T-helper 9 cell (primary cell): ENCODE measurements at places on chromosomes 3 and 15.

DNA sequence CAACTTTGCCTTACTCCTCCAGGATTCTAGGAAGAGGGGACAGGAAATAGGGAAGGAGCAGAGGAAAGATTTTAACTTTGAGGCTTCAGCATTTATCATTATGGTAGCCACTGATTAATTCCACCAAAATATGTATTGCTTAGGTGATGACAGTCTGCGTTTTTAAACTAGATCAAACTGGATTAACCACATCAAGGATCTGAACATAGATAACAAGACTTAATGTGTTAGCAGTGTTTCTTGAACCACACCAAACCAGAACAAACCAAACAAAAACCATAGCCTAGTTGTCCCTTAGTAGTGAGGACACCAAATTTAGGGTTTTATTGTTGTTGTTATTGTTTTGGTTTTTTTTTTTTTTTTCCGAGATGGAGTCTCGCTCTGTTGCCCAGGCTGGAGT is 113.5 kb upstream of the LMOD3 start:
- DNase-seq: no peak

DNA sequence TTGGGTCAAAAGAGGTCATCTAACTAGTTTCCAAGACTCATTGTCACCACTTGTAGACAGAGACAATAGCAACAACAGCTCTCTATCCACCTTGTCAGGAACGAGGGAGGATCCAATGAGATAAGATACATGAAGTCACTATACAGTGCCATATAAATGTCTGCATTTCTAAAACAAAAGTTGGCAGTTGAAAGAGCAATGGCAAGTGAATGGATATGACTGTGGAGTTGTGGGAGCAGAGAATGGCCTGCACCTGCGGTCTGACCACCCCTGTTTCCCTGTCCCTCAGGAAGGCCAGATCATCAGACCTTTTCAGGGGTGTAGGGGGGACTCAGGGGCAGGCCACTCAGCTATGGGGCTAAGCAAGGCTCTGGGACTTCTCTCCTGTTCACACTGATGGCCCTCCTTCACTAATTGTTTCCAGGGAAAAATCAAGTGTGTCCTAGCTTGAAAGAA is 40.7 kb upstream of the PSMD6 start:
- DNase-seq: no peak

DNA sequence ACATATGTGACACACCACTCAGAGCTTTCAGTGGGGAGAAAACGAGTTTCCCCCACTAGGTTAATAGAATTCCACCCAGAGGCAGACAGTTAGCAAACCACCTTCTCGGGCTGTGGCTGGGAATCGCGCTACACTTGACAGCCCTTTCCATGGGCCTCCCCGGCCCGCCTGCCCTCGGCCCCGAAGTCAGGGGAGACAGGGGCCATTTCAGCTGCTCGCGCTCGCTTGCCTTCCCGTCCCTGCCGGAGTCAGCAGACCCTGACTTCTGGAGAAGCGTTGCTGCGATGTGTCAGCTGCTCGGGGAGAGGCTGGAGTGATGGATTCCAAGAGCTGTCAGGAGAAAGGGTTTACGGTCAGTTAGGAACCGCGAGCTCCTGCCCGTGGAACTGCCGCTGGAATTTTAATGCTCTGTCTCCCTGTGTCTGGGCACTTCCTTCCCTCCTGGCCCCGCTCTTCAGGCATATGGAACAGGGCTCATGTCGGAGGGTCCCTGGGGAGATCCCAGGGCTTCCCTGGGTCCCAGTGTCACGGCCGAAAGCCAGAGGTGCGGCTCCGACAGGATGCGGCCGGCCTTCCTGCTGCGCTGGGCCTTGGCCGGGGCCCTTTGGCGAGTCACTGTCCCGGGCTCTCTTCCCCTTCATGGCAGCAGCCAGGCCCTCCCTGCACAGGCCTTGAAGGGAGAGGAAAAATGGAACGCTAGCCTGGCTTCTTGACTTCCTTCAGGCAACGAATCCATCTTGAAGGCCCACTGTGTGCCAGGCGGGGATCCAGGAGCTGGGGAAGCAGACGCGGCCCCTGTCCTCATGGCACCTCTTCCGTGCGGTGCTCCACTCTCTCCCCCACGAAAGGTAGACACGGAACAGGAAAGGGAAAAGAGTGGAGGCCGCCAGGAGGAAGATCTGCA is 38.4 kb upstream of the VPS8 start:
- DNase-seq: no peak

GRCh38 chr15:75171408-75171807 is 30.3 kb upstream of the C15orf39 start:
- no peak for DNase-seq

- DNase-seq: peak; percentile 51
Observed at GRCh38 chr3:39260957-39261356, 18.9 kb downstream of the CX3CR1 start.

DNA sequence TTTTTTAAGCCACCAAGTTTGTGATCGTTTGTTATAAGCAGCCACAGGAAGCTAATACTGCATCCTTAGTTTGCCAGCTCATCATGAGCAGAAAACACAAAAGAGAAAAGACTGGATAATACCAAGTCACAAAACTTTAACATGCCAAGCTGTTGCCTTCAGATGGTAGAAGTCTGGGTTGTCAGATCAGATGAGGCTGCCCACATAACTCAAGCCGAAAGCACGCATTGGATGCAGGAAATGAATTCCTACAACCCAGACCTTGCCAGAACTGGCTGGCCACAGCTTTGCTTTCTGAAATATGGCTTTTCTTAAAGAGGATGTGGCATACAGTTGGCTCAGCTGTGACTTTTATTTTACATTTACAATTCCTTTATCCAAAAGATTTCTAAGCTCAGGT is 118.3 kb upstream of the NEO1 start:
- no peak for DNase-seq

DNA sequence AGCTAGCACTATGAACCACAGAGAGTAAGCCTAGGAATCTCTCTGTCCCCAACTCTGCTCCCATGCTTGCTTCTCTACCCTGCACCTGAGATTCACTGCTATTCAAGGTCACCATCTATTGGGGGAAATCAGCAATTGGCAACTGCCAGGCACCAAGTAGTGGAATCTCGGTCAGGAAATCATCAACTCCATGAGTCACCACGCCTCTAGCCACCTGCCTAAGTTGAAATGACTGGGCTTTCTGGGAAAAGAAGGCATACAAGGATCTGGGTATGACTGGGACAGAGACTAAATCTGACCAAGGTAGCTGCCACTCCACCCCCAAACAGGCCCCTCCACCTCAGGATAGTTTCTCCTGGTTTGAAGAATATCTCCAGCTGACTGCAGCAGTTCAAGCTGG is 464.1 kb upstream of the CBLB start:
- no peak for DNase-seq

DNA sequence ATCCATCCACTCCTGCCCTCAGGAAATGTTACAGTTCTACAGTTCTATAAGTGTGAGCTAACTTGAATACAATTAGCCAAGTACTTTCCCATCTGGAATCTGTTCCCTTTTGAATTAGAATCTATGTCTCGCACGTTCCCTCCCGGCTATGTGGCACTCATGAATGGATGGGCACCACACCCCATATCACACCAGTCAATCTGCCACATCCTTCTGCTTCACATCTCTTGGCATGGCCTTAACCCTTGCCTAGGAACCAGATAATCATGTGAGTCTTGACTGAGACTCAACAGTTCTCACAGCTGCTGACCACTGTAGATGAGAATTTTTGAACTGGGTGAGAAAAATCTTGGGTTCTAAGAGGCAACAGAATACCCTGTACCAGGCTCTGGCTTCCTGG is 180.2 kb downstream of the TNIK start:
- no peak for DNase-seq

DNA sequence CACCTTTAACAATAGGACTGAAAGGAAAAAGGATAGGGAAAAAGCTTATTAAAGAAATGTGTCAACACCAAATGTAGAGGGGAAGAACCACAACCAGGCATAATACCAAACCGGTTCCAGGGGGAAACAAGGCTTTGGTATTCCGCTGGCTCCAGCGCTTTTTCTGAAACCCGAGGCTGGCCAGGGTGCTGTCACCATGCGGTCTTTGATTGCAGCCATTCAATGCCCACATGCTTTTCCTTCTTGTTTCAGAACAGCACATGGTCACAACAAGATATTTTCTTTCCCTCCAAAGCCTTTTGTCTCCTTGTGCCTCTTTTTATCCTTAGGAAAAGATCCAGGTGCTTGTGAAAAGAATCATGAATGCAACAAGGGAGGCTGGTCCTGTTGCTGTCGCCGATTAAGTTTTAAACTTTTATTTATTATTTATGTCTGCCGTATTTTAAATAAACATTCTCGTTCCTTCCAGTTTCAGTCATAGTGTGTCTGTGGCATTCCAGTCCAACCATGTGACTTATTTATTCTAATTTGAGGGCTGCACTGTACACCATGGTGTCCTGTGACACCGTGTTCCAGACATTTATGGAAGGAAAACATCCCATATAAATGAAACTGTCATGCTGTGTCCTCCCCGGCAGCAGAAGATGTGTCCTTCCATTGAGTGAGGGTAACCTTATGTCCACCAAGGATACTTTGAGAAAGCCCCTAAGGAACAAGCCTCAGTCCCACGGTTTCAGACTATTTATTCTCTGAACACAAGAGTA is 41.1 kb downstream of the CCK start:
- DNase-seq: no peak
